Pancreas (tissue), 10 donors: ENCODE measurements at places on chromosomes 13 and 19.

DNA sequence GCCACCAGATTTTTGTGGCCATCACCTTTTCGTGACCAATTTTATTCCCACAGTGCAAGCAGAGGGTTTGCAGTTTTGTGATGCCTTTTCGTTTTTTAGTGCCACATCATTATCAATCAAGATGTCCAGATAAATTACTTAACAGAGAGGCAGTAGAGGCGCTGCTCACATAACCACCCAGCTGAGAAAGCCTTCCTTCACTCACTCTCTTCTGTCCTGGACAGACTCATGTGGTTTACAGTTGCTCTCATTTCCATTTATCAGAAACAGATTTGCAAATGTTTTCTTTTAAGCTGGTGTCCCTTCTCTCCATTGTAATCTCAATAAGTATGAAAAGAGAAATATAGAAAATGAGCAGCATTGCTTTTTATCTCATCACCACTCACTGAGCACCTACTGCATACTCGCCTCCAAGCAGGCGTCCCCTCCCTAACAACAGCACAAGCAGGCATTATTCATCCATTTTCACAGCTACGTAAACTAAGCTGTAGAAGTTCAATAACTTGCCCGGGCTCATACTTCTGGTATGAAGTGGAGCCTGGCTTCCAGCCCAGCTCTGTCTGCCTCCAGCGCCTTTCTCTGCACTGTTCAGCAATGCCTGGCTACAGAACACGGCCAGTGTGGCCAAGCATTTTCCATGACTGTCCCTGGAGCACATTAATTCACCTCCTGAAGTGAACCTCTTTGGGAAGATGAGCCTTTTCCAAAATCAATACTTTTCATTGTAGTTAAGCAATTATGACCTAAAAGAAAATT lies 34.6 kb upstream of the KATNAL1 start:
- peak; percentile 77 for DNase-seq

DNA sequence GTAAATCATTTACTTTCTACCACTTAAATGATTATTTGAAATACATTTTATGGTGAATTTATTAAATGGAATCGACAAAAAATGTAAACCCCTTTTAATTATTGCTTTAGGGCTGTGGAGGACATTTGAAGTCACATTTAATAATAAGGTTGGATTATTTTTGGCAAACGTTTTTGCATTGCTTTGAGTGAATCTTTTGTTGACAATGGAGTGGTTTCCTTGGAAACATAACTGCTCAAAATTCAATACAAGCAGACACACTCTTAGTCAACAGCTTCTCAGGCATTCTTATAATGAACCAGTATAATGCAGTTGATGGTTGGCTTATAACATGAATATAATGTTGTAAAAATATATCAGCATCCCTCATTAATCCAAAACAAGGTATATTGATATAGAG lies 104.7 kb downstream of the DCLK1 start:
- no peak for DNase-seq

DNA sequence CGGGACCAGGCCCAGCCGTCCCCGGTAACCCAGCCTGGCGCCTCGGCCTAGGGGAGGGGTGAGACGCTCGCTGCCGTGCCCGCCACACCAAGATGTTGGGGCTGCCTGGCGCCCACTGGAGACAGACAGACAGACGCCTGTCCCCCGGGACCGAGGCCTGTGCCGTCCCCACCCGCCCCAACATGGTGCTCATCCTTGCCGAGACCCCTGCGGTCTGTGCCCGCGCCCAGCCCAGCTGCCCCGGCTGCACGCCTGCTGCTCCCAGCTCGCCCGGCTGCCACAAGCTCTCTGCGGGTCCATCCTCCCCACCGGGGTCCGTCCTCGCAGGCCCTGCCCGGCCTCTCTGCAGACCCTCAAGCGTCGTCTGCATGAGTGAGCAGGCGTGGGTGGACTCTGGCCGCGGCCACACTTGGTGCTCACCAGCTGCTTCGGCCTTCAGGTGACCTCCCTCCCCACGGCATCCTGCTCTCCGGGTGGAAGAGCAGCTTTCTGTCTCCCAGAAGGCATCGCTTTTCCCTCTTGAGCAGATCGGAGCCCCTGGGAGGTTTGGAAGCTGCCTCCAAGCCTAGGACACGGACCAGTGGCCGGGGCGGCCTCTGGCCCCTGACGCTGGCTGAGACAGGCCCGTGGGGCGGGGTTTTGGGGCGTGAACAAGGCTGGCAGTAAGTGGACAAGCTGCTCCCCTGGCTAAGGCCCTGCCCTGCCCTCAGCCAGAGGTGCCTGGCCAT lies 6.7 kb upstream of the TMPRSS9 start:
- DNase-seq = peak; percentile 55

- DNase-seq = no peak
These were observed 103.9 kb upstream of the UBL3 start for GRCh38 chr13:29954082-29955028.

GRCh38 chr19:1469255-1470054 lies 9.6 kb downstream of the C19orf25 start:
- DNase-seq = no peak

DNA sequence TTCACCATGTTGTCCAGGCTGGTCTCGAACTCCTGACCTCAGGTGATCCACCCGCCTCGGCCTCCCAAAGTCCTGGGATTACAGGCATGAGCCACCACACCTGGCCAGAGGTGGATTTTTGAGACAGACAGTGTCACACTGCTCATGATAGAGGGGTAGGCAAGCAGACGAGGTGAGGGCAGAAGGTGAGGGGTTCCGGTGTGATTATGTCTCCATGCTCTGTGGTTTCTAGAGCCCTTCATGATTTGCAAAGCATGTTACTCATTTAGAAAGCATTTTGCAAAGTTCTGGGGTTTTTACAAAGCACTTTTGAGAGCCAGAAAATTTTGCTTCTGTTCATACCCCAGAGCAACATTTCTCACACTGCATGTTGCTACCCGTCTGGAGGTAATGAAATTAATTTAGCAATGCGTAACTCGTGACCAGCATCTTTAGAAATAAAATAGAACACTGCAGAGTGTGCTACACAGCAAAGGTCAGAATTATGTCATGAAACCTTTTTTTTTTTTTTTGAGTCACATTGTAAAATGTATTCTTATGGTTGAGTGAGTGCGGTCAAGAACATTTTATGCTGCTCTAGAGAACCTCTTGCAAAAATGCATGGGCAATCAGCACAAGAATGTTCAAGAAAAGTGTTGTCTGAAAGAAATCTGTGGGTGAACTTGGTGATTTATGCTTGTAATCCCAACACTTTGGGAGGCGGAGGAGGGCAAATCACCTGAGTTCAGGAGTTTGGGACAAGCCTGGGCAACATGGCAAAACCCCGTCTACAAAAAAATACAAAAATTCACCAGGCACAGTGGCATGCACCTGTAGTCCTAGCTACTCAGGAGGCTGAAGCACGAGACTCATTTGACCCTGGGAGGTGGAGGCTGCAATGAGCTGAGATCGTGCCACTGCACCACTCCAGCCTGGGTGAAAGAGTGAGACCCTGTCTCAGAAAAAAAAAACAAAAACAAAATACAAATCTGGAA lies 58.0 kb downstream of the MAP4K1 start:
- no peak for DNase-seq

DNA sequence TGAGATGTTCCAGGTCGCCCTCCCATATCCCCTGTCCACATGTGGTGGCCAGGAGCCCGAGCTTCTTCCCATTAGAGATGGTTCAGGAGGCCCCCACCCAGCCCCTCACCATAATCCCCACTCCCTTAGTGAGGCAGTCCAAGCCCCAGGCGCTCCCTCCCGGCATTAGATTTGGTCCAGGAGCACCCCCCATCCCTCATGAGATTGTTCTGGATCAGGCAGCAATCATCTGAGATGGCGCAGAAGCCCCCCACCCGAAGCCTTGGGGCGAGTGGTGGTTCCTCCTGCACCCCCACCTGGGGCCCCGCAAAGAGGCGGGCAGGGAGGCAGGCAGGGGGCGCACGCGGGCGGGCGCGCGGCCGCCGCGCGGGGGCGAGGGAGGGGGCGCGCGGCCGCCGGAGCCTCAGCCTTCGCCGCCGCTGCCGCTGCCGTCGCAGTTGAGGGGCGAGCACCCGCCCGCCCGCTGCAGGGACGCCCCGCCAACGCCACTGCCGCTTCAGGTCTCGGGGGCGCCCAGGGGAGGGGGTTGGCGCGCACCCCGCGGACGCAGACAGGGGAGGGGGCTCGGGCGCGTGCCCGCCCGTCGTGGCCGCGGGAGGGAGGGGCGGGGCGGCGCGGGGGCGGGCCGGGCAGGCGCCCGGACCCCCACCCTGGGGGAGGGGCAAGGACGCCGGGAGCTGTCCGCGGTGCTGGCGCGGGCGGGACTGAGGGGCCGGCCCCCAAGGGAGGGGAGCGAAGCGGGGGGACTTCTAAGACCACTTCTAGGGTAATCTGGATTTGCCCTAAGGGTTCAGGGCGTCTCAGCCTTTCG lies 46.4 kb upstream of the SHKBP1 start:
- DNase-seq = peak; percentile 72
